ENCODE measurements at places on chromosomes 3 and 15. TPM values are rescaled to one million over a fixed set of nuclear protein-coding genes. Genes with fewer than 3 reads are reported as not detected.

TTLL13 gene
- 0.48 TPM for total RNA-seq

KLHL40 gene
- not detected for total RNA-seq

CFAP20DC gene
- total RNA-seq, result 2.3 TPM

GAP43 gene
- not detected for total RNA-seq

SMCO1 gene
- not detected for total RNA-seq

CPNE9 gene
- not detected for total RNA-seq

SLC7A14 gene
- not detected for total RNA-seq

THRB gene
- 0.99 TPM for total RNA-seq

H1-8 gene
- not detected for total RNA-seq

CD96 gene
- total RNA-seq, result not detected
